ENCODE measurements at places on chromosomes 1 and 21.

- no peak for DNase-seq
Observed at GRCh38 chr1:53981220-53981619, 35.1 kb downstream of the LRRC42 start.

DNA sequence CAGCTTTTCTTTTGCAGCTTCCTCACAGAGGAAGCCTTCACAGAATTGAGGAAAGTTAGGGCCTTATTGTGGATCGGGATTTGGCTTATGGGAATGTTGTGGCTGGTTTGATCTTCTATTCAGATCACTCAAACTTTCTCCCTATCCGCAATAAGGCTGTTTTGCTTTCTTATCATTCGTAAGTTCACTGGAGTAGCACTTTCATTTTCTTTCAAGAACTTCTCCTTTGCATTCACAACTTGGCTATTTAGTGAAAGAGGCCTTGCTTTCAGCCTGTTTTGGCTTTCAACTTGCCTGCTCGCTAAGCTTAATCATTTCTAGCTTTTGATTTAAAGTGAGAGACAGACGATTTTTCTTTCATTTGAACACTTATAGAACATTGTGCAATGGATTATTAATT lies 181.9 kb upstream of the B3GALT2 start:
- DNase-seq: no peak

GRCh38 chr1:207804721-207805468 lies 53.0 kb downstream of the CD46 start:
- no peak for DNase-seq

- no peak for DNase-seq
Observed at GRCh38 chr1:223792046-223792445, 53.7 kb downstream of the TP53BP2 start.

DNA sequence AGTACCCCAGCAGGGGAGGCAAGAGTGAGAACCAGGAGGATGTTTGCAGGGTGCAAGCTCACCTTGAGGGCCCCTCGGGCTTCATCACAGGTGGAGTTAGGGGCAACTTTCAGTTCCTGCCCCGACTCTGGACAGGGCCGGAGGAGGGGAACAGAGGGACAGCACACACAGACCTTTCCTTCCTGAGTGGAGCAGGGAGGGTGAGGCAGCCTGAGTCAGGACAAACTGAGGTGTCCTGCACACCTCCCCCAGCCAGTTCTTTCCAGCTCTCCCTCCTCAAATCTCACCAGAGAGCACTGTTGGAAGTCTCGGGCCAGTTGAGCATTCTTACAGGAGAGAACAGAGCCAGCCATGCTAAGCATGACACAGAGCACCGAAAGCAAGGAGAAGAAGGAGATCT lies 1.5 kb downstream of the ENTREP3 start:
- no peak for DNase-seq

DNA sequence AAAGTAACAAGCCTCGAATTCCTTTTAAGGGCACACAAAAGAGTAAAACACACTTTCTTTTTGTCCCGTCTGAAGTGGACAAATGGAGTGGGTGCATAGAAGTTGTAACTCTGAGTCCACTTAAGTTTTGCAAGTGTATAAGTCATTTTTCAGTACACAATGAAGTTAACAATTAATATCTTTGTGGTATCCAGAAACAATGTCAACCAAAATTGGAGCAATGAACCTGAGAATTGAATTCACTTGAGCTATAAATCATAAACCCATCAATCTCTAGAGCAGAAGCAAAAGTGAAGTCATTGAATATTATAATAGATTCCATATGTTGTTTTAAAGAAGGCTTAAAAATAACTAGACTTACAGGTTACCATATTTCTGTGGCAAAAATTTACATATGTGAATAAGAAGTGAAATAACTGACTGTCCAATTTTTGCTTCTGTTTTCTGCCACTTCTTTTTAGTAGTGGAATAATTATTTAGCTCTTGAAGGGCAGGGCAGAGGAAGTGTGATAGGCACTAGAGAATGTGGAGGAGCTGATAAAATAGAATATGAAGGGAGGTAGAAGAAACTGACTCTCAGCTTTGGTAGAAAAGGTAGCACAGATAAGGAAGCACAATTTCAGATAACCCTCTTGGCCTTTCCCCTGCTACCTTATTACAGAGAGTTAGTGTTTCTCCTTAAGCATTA lies 73.9 kb upstream of the RGL1 start:
- no peak for DNase-seq

DNA sequence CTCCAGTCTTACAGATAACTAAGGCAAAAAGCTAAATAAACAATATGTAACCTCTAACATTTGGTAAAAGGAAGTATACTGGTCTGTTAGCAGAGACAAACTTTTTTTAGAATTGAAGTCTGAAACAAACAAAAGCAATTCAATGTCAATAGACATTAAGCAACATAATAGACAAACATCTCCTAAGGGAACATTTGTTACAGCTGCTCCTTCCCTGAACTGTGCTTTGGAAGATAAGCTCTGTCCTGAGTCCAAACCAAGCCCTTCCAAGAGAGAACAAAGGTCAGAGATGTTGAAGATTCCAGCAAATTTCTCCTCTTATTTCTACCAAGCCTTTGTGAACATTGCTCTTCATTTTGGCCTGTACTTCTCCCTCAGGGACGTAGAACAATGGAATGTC lies 25.3 kb downstream of the FMO2 start:
- no peak for DNase-seq

DNA sequence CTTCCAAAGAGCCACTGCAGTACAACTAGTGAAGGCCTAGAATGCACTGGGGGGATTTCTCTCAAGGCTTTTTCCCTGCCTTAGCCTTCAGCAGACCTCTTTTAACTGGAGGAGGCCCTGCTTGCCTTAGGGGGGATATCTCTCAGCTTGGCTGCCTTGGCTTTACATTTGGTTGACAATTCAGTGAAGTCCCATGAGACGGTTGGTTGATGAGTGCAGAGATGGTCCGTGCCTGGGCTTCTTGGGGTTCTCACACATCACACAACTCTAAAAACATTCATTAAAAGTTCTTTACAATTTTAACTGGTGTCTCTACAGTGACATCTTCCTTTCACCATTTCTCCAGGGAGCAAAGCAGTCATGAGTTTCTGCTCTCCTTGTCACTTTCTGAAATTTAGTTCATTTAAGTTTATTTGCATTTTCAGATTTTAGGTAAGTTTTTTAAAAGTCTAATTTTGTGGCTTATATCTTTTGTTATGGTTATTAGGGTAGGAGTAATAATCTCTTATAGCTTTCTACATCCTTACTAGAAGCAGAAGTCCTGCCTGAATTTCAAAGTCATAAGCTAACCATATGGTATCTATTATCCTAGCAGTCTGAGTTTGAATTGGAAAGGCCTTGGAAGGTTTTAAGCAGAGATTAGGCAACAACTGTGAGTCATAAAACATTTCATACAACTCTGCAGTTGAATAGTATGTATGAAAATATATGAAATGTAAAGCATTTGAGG lies 487.6 kb downstream of the DPYD start:
- no peak for DNase-seq

Data from CD4-positive, alpha-beta T cell treated with Interleukin-6 at 100 ng/mL for 8 hours (primary cell).